ENCODE measurements at places on chromosomes 12 and 14. TPM values are rescaled to one million over a fixed set of nuclear protein-coding genes. Genes with fewer than 3 reads are reported as not detected.

CLECL1 gene
- 7.2 TPM for total RNA-seq

RNASE1 gene
- not detected for total RNA-seq

MGAT4C gene
- total RNA-seq, result not detected

PAX9 gene
- total RNA-seq, result not detected

KLRD1 gene
- 0.70 TPM for total RNA-seq

FERMT2 gene
- 0.59 TPM for total RNA-seq

RASAL1 gene
- 0.09 TPM for total RNA-seq

REP15 gene
- 0.30 TPM for total RNA-seq

MFAP5 gene
- total RNA-seq, result not detected

PTGER2 gene
- 123 TPM for total RNA-seq

Data from T-helper 2 cell treated with Interferon-gamma antibody and Interleukin-4, amounts not matched to agents 100 ng/mL and 5 ng/mL, for 36 hours (primary cell).